Fibroblast of skin of scalp (primary cell): ENCODE measurements at places on chromosomes 6 and 20.

GRCh38 chr6:13373488-13373886 lies 45.1 kb upstream of the TBC1D7 start:
- DNase-seq: no peak

DNA sequence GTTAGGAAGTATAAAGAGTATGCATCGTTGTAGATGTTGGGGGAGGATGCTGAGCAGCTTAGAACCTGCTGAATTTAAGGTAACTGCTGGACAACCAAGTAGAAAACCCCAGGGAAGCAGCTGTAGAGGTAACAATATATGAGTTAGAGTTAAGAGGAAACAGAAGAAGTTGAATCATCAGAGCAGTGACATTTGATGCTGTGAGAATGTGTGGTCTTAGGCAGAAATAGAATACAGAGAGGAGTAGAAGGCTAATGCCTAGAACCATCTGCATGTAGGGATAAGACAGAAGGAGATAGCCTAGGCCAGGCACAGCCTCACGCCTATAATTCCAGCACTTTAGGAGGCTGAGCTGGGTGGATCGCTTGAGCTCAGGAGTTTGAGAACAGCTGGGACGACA lies 22.6 kb upstream of the DYNLRB1 start:
- DNase-seq: no peak

GRCh38 chr20:2952766-2953165 lies 79.5 kb downstream of the PTPRA start:
- no peak for DNase-seq

GRCh38 chr6:166906376-166907044 lies 49.8 kb downstream of the RNASET2 start:
- DNase-seq: no peak

DNA sequence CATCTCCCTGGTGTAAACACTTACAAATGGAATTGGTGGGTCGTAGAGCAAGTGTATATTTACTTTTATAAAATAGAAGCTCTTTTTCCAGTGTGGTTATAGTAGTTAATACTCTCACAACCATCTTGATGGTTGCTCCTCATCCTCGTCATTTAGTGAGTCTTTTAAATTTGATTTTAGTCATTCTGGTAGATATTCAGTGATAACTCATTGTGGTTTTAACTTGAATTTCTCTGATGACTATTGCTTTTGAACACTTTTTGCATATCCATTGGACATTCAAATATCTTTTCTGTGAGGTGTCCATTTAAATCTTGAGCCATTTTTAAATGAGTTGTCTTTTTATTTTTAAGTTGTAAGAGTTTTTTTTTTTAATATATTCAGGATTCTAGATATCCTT lies 189.2 kb upstream of the PHACTR1 start:
- no peak for DNase-seq

DNA sequence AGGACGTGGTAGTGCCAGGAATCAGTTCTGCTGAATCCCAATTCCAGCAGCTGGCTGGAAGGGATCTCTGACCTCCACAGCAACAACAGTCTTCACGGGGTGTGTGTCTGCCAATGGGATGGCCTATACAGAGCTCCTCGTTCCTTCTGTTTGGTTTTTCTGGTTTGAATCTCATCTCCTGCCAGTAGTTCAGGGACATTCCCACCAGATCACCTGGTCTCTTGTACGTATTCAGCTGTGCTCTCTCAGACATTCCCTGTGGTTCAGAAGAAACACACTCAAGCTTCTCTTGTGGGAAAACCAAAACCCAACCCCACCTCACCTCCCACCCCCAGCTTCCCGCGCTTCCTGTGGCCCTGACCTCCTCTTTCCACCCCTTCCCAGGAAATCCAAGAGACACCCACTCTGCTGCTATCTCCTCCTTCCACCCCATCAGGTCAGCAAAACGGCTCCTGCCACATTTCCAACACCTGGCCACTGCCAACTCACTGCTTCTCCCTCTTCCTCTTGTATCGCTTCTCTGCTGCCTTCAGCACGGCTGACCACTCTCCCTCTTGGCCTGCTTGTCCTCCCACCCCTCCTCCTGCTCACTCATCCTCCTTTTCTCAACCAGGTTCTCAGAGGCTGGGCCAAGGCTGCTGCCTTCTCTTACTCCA lies 63.3 kb upstream of the PTGIS start:
- no peak for DNase-seq

GRCh38 chr6:28542440-28543296 lies 17.0 kb downstream of the GPX5 start:
- peak; percentile 89 for DNase-seq

GRCh38 chr6:90268178-90268577 lies 28.5 kb downstream of the BACH2 start:
- no peak for DNase-seq
